Occipital lobe (tissue), 3 donors: ENCODE measurements at places on chromosomes 11 and 22. TPM values are rescaled to one million over a fixed set of nuclear protein-coding genes. Genes with fewer than 3 reads are reported as not detected.

The INCENP gene
- total RNA-seq = 25.1 TPM

The NUDT22 gene
- 11.2 TPM for total RNA-seq

DNA sequence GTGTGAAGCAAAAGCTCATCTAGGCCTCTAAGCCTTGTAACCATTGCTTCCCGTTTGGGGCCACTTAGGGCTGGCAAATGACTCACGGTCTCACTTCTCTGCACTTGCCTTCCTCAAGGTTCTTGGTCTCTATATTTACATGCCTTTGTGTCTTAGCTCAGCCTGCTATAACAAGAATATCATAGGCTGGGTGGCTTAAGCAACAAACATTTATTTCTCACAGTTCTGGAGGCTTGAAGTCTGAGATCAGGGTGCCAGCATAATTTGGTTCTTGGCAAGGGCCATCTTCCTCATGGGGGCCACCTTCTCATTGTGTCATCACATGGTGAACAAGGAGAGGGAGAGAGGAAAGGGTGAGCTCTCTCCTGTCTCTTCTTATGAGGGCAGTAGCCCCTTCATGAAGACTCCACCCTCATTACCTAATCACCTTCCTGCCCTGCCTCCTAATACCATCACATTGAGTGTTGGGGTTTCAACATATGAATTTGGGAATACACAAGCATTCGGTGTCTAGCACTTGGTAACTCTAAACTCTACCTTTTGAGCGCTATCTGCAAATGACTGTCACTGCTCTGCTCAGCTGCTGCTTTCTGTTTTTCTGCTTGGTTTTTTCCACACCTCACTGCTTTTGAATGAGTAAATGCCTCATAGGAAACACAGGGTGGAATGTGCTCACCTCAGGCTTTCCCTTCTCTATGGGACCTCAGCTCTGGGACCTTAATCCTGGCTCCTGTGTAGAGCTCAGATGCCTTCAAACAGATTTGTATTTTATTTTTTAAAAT is 16.2 kb upstream of the ME3 start:
- DNase-seq = no peak

DNA sequence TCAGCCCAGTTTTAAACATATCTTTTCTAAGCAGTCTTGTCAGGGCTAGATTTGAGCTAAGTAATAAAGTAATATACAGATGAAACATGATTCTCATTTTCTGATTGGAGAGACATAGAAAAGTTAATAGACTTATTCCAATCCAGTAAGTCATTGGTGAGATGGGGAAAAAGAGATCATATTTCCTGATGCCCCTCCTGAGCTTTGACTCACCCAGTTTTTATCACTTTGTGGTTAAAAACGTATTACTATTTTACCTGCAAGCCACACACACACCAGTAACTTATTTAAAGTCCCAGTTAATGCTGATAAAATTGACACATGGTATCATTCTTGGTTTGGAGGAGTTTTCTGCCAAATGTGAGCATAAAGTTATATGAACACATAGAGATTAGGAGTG is 306.8 kb downstream of the CADM1 start:
- DNase-seq = no peak

GRCh38 chr11:92626624-92627023 is 342.8 kb upstream of the MTNR1B start:
- no peak for DNase-seq

DNA sequence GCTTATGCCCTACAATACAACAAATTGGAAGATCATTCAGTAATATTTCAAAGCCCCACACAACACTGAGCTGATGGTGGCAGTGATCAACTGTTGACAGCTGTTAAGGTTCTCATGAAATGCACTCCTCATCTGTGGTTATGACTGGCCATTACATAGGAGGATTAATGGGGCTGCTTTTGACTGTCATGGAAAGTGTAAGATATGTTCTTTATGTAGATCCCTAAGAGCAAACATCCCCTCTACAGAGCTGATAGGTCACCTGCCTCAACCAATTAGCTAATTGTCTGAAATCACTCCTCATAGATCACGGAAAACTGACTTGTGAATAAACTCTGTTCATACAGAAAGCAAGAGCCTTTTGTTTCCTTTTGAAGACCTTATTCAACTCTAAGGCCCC is 78.1 kb downstream of the GAB2 start:
- no peak for DNase-seq

- no peak for DNase-seq
Measured at GRCh38 chr22:24338726-24339451, 68.3 kb downstream of the SPECC1L start.

DNA sequence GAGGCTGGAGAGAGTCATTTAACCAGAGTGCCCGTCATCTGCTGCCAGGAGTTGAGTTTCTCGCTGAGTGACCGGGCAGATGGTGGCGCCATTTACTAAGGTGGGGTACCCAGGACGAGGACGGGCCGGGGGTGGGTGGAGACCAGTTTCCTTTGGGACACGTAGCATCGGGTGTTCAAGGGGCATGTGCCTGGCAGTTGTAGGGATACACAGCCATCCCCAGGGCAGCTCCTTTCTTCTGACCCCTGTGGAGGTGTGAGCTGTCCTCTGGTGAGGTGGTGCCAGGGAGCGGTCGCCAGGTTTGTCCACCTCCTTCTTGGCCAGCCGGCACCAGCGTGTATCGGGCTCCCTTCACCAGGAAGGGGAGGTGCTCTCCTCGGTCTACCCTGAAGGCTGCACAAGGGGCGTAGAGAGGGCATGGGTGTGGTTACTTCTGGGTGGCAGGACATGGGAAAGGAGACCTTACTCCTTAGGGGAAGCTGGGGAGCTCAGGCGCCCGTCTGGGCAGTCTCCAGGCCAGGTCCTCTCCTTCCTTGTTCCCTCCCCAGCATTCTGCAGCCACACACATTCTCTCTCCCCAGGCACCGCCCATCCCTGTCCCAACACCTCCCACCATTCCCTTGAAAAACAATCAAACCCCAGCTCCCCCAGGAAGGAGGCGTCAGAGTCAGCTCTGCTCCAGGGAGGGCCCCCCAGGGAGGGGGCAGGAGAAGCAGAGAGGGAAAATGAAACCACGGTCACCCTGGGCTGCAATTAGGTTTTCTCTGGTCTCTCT is 10.3 kb upstream of the MB start:
- DNase-seq = no peak

DNA sequence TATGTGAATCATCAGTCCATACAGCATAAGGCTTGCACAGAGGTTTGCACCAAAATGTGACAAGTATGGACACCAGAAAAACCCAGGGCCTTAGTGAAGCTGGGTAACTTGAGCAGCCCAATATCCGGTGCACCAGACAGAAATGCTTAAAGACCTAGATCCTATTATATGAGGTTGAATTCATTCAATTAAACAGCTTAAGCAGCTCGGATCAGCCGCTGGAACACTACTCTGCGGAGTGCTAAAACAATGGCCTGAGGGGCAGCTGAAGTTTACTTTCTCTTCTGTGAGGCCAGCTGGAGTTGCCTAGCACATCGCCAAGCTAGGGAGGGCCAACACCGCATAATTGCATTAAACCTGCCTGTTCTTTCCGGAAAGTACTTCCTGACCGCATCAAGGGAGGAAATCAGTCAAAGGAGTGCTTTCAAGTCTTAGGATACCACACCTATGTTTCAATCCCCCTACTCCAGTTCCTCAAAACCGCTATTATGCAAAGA is 17.0 kb upstream of the FAM181B start:
- DNase-seq = no peak

DNA sequence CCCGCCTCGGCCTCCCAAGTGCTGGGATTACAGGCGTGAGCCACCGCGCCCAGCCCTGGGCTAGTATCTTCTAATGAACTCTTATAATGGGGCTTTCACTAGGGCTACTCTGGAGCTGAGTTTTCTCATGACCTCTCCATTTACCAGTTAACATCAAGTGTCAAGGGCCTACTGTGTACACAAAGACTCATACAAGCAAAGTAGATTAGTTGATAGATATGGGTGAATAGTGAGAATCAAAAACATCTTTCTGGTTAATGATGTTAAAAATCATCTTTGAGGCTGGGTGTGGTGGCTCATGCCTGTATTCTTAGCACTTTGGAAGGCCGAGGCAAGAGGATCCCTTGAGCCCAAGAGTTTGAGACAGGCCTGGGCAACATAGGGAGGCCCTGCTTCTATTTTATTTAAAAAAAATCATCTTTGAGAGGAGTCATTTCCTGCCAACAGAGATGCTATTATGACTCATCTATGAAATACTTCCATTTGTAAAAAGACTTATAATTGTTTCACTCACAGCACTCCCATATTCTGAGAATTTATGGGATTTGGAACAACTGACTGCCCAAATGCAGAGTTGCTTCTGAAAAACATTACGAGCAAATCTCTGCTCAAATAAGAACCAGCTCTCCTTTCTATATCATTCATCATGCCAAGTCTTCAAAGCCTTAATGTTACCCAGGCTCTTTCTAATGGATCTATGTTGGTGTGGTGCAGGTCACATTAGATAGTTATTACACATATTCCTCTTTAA is 57.0 kb downstream of the GDPD4 start:
- no peak for DNase-seq

DNA sequence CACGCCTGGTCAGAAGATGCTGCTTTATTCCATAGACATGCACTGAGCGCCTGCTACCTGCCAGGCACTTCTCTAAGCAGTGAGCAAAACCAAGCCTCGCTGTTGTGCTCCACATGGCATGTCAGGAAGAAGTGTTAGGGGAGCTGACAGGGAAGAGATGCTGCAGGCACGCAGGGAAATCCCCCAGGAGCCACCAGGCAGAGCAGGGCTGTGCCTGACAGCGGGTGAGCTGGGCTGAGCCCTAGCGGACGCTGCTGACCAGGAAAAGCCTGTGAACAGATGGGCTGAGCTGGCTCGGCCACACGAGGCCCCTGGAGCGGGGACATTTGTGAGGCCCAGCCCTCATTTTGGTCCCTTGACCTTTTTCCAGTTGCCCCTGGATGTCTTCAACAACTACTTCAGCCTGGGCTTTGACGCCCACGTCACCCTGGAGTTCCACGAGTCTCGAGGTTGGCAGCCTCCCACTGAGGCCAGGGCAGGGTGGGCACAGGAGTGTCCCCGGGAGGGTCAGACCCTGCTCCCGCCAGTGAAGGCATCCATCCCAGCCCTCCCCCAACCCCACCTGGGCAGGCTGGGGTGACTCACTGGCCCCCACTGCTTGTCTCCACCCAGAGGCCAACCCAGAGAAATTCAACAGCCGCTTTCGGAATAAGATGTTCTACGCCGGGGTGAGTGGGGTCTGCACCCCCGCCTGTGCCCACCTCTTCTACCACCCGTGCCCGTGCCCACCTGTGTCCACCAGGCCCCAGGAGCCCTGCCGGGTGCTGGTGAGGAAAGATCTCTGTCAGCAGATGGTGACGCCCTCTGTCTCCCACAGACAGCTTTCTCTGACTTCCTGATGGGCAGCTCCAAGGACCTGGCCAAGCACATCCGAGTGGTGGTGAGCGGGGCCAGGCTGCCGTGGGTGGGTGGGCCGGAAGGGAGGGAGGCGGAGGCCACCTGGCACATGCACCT is 7.4 kb upstream of the MDK start:
- DNase-seq = no peak

GRCh38 chr11:74534216-74534945 is 40.9 kb upstream of the LIPT2 start:
- DNase-seq = no peak

DNA sequence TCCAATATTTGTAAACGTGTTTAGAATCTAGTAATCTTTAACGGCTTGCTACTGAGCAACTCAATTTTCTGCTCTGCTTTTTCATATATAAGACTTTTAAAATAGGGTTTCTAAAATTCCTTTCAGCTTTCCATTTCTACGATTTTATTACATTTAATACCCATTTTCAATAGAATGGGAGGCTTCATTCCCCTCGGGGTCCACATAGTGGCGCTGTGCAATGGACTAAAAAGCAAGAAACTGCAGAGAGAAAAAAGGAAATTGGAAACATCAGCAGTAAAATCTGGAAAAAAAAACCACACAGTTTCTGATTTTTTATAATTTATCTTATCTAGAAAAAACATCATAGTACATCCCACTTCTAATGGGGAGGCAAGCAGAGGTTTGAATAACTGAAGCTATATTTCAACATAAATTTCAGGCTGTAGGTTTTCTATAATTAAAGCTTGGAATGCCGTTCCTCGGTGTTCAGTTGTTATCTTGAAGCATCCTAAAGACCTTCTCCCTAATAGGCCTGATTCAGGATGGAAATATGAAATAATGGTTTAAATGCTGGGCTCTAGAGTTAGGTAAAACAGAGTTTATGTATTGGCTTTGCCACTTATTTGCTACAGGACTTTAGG is 18.7 kb upstream of the JHY start:
- DNase-seq = no peak

- no peak for DNase-seq
Measured at GRCh38 chr11:95605271-95605940, 184.2 kb downstream of the FAM76B start.

GRCh38 chr11:8252946-8253345 is 10.7 kb downstream of the LMO1 start:
- DNase-seq = no peak
